ENCODE measurements at places on chromosomes 2 and 18.
A peak's percentile ranks its signal among the peaks of the same experiment; 100 is the strongest.

- DNase-seq: no peak
Observed at GRCh38 chr2:199273042-199273511, 184.7 kb downstream of the SATB2 start.

DNA sequence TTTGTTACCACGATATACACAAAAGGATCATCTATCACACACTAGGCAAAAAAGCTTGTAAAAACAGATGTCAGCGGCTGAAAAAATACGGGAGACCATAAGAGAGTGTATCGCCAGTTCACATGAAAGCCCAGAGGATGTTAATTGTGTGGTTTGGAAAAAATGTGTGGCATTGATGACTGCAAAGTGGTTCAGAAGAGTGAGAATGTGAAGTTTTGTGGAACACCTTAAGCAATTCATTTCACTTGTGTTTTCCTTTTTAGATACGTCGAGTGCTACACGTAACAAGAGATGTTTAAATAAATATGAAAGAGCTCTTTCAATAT lies 61.7 kb upstream of the DAPL1 start:
- no peak for DNase-seq

GRCh38 chr18:9594823-9595596 lies 19.3 kb downstream of the PPP4R1 start:
- DNase-seq: no peak

DNA sequence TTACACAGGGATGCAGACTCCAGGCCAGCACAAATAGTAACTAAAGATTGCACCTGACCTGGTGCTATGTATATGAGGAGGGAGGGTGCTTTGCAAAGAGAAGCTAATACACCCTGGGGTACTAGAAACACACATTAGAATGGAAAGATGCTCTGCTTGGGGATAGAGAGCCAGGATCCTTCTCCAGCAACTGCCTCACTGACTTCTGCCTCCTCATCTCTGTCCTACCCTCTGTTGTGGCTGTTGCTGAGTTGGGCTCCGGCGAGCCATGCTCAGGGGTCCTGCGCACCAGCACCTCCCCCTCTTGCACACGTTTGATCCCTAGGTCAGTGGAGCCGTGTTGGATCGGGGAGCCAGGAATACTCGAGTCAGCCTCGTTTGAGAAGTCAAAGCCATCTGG lies 23.7 kb upstream of the ORC2 start:
- DNase-seq: no peak

GRCh38 chr2:146624430-146625160 lies 1220.2 kb upstream of the ACVR2A start:
- no peak for DNase-seq

- DNase-seq: peak; percentile 31
Observed at GRCh38 chr2:111897924-111898702, at the start of gene MERTK. TSS of gene MERTK (plus strand) at chr2:111898607. CDS start at chr2:111898736, 129 bp downstream.
